ENCODE measurements at places on chromosomes 6 and 20.

GRCh38 chr6:129659590-129660345, 50.2 kb downstream of the ARHGAP18 start:
- DNase-seq, result no peak

GRCh38 chr20:7410150-7410549, 530.1 kb downstream of the HAO1 start:
- DNase-seq, result no peak

- DNase-seq, result peak; percentile 13
Measured at GRCh38 chr20:5316188-5317158, at the start of gene PROKR2. Gene PROKR2, minus strand, starts transcription at chr20:5316954. Its CDS starts 2,585 bp downstream, at chr20:5314369.

DNA sequence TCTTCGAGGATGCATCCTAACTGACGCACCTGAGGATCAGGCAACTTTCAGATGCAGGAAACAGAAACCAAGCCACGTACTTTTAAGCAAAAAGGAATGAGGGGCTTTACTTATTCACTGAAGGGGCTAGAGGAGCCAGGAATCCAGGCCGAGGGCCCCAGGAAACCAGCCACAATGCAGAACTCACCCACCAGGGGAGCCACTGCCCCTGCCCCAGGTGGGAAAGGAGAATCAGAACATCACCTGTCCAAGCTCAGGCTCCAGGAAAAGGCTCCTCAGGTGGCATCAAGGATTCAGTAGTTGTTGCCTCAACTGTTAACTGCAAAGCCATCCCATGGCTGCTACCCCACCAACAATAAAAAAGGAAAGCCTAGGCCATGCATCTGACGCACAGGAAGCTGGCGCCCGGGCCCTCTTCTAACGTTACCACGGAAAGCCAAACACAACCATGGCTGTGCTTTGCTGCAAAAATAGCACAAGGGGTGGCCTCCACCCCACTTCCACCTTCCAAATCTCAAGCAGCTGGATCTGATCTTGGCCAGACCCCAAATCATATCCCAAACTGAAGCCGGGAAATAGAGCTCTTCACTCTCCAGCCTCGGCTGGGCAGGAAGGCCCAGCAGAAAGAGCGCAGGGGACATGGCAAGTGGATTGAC, 121.0 kb downstream of the PREX1 start:
- no peak for DNase-seq

DNA sequence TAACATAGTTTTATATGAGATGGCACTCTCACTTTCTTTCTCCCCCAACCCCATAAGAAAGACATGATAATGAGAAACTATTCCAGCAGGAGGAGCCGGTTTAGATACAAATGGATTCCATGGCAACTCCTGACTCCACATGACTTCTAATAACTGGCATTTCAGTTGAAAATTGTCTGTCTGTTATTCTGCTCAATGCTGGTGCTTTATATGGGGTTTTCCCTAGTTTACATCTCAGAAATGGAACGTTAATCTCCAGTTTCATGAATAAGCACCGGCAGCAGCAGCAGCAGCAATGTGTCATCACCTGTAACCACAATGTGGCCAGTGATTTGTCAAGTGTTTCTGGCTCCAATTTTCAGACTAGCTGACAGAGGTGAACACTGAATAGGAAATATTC, 8.0 kb upstream of the SIM1 start:
- no peak for DNase-seq

DNA sequence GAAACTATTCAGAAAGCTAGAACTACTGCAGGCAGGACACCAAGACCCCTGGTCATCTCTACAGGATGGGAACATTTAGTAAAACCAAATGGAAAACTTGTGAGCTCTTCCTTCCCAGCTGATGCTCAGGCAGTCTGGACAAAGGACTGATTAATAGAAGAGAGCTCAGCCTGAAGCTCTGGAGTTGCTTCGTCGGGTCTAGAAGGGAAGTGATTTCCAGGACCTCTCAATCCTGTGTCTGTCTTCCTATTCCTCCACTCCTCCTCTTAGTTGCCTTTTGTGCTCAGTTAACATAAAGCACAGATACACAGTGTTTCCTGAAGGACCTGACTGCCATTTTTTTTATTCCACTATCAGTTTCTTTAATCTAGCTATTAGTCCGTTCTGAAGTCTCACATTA, 54.2 kb downstream of the SLC35F1 start:
- no peak for DNase-seq

DNA sequence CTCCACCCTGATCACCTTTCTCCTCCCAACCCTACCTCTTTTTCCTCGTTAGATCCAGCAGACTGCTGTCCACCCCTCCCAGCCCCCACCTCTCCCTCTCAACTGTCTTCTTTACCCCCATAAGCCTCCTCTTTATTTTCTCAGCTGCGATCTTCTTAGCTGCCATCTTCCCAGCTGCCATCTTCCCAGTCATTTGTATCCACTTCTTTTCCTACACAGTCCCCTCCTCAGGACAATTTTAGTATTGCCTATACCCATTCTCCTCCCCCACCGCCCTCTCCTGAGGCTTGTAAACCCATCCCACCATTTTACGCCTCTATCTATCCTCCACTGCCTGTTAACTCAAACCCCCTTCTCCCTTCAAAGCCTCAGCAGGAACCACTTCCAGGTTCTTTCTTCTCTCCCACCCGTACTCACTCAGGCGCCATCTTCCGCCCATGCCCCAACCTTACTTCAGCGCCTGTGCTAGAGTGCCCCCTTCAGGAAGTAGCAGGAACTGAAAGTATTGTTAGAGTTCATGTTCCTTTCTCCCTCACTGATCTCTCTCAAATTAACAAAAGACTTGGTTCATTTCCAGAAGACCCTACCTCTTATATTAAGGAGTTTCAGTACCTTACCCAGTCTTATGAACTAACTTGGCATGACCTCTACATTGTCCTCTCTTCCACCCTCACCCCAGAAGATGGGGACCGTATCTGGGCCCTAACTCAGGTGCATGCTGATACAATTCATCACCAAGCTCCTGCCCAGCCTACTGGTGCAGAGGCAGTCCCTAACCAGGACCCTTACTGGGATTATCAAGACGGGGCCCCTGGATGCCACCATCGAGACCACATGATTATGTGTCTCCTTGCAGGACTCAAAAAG, 236.0 kb downstream of the ADGRG6 start:
- DNase-seq, result peak; percentile 54

DNA sequence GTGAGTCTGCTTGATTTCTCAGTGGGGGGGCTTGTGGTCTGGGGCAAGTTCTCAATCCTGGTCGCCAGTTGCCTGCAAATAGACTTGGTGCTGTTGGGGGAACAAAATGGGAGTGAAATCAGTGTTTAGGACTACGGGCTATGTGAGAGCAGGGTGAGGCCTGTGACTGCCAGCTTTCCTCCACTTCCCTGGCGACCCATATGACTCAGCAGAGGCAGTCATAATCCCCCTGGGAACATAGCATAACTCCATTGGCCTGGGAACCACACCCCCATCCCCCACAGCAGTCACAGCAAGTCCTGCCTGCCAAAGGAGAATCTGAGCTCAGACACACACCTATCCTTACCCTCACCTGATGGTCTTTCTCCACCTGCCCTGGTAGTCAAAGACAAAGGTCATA, 387.9 kb downstream of the LMBRD1 start:
- no peak for DNase-seq

- DNase-seq, result peak; percentile 27
Measured at GRCh38 chr20:20210327-20210726, 157.6 kb upstream of the INSM1 start.

DNA sequence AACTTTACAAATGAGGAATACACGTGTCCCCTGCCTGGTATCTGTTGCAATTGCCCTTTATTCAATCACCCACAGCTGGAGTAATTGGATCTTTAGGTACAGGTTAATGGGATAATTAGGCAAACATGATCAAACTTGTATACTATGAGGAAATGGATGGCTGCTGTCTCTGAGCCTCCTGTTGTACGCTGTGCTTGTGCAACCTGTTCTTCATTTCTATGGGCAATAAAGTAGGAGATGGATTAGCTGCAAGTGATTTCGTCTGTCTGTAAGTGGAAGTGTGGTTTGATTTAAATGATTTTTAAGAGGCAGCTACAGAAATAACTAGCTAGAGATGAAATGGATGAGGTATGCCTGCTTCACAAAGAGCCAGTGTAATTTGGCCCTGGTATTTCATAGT, 474.1 kb downstream of the RNF144B start:
- DNase-seq, result peak; percentile 48

- peak; percentile 14 for DNase-seq
Measured at GRCh38 chr6:1203546-1203945, 108.4 kb upstream of the FOXQ1 start.
